ENCODE measurements at places on chromosomes 3 and 15.
A peak's percentile ranks its signal among the peaks of the same experiment; 100 is the strongest.

- no peak for DNase-seq
Observed at GRCh38 chr15:73927003-73927475, 777 bp downstream of the LOXL1 start.

GRCh38 chr15:87549296-87549695 lies 707.2 kb downstream of the NTRK3 start:
- no peak for DNase-seq

GRCh38 chr3:9248522-9249271 lies 749 bp downstream of the SRGAP3 start:
- no peak for DNase-seq

GRCh38 chr15:36301947-36302346 lies 277.5 kb upstream of the CDIN1 start:
- DNase-seq = no peak

DNA sequence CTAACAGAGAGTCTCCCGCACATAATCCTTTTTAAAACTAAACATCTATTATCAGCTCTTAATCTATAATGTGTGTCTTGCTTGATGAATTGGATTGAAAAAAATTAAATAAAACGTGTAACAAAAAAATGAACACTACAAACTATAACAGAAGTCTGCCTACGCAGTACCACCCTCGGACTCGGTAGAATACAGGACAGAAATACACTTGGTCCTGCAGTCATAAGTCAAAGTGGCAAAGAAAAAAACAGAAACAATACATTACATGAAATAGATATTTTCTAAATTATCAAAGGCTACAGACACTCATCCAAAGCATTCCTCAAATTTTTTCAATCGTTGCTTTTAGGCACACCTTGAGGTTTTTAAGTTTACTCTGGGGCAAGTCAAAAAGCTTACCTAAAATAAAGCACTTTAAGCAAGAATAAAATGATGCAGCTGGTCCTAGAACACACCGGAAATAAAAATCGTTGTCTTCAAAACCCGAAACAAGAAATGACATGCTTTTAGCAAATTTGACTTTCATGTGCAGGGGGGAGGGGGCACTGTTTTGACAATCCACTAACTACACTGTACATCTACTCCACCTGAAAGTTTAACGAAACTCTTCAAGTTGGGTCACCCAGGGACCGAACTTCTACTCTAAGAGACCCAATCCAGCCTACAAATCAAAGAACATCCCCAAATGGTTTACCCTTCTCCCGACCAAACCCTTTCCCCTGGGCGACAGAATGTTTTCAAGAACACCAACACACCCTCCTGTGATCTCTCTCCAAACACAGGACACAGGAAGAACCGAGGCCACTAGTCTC lies 1.3 kb downstream of the ADAM10 start:
- no peak for DNase-seq

- DNase-seq = no peak
Observed at GRCh38 chr3:67884345-67884744, 229.9 kb upstream of the SUCLG2 start.

DNA sequence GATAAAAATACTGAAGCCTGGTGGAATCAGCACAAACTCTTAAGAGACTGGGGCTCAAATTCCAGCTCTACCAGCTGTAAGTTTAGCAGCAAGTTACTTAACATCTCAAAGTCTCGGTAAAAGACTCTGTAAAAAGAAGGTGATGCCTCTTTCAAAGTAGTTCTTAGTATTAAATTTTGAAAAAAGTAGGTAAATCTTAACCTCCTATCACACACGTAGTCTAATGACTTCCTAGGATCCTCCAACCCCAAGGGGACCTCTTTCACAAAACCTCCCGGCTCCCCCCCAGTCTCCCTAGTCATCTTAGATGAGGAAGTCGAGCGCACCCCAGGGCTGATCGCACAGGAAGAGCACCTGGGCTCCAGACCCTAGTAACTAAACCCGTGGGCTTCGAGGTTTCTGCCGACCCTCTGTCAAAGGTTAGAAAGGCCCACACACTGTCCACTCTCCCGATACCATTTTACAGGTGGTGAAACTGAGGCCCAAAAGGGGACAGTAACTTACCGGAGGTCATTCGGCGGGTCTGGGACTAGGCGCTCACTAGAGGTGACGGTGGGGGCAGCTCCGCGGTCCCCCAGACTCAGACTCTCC lies 427 bp downstream of the MBD4 start:
- DNase-seq = peak; percentile 18

GRCh38 chr3:59937201-59937600 lies 887.4 kb upstream of the CFAP20DC start:
- DNase-seq = no peak

- no peak for DNase-seq
Observed at GRCh38 chr15:85044251-85044853, 62.7 kb downstream of the PDE8A start.

DNA sequence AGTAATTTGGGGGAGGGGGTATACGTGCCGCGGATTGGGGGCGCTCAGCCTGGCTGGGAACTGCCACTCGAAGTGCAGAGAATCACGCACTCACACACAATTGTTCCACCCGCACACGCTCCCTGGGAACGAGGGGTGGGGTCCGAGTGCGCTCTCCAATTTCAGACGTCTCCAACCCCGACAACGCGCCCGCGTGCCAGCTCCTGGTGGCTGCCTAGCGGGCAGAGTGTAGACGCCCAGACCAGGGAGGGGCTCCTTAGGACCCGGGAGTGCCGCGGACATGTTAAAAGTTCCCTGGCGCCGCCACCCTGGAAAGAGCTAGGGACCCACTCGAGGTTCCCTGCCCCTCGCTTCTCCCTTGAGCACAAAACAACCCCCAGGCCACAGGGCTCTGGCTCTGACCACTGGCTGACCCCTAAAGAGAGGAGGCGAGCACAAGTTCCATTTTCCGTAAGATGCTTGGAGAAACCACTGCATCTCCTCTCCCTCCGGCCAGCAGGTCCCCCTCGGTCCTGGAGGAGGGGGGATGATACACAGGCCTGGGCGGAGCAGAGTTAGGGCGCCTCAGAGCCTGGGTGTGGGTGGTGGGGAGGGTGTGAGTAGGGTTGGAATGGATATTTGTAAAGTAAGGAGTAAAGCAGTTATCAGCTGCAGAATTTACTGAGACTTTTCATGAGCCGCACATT lies 894 bp upstream of the ANKRD63 start:
- no peak for DNase-seq

- DNase-seq = no peak
Observed at GRCh38 chr3:58555203-58555602, 18.2 kb upstream of the ACOX2 start.

- no peak for DNase-seq
Observed at GRCh38 chr15:100926971-100927756, 8.0 kb downstream of the LRRK1 start.

DNA sequence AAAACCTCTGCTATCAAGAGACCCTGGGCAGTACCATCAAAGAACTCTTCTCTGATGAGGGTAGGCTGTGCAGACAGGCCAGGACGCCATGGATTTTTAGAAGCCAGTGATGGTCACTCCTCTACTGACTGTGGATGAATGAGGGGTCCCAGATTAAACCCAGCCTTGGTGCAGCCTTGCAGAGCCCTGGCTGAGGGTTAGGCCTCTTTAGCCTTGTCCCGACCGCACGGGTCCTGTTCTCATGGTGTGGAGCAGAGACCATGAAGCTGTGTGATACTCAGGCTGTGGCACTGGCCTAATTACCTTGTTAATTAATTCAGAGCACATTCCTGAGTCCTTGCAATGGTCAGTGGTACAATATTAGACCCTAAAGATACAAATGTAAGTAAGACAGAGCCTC lies 71.7 kb downstream of the FBN1 start:
- no peak for DNase-seq

- DNase-seq = no peak
Observed at GRCh38 chr3:195248281-195248680, 22.7 kb downstream of the XXYLT1 start.

DNA sequence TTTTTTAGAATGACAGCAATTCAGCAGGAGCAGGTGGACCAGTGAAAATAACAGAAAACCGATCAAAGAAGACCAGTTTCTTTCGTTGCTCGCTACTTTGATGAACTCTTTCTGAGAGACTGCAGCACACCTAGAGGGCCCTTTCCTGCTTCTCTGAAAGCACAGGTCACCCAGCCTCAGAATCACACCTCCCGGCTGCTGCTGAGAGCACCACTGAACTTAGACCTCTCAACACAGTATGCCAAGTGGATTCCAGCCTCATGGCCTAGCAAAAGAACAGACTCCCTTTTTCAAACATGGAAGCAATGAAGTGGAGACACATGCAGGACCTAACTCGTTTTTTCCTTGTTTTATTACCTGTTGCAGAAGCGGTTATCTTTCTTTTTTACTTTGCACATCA lies 13.9 kb upstream of the APH1B start:
- DNase-seq = no peak

DNA sequence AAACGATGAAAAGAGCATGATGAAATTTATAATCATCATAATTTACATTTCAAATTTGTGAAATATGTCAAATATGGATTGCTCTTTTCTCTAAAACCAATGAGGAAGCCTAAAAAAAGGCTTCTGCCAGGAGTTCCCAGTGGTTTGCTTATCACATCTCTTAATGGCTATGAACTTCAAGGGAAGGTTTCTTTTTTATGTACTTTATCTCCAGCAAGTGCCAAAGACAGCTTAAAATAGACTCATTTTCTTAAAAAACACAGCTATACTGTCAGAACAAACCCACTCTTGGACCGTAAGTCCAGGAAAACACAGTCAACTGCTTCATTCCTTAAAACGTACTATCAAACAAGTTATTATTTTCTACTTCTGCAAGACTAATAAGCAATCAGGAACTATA lies 80.2 kb downstream of the DLG1 start:
- no peak for DNase-seq

DNA sequence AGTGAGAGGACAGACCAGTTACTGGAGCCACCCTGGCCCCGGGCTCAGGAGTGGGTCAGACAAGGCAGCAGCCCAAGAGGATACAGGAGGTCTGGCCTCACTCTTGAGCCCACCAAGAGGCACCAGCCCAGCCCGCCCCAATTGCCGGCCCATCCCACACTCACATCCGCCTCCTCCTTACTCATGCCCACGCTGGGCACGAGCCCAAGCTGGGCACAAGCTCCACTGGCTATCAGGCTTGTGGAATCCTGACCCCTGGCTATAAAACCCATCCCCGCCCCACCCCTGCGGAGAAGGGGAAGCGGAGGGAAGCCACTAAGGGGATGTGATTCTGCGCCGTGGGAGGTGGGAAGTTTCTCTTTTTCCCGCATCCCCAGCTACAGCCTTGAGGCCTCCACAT lies 25.9 kb downstream of the ADCY5 start:
- DNase-seq = no peak

DNA sequence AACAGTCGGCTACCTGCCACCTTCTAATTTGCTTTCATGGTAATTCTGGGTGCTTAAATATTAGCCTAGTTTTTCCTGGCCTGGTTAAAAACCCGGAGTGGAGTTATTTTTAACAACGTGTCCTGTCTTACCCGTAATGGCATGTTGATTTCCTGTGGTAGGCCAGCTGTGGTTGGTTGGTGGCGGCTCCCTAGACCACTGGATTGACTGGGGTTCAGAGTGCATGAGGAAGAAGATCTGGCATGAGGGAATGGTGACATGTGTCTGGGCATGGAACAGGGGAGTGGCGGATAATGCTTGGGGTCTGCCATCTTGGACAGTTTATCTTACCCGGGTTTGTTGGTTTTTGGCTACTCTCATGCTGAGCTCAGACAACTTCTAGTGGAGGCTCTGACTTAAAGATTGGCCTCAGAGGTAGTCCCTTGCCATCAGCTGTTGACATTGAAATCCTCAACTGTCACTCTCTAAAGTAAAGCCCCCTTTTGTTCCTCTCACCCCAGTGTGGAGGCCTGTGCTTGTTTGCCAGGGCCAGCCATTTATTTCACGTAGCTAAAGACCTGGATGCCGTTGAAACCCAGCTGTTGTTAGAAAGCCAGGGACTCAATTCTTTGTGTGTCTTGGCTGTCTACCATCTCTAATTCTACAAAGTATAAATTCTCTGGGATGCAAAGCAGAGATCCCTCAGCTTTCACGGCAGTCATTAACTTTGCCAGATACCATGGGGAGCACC lies 81.6 kb downstream of the DNASE1L3 start:
- no peak for DNase-seq

- no peak for DNase-seq
Observed at GRCh38 chr15:33086500-33087121, 107.9 kb downstream of the FMN1 start.

GRCh38 chr3:171614318-171614921 lies 154.2 kb upstream of the TNIK start:
- DNase-seq = no peak

DNA sequence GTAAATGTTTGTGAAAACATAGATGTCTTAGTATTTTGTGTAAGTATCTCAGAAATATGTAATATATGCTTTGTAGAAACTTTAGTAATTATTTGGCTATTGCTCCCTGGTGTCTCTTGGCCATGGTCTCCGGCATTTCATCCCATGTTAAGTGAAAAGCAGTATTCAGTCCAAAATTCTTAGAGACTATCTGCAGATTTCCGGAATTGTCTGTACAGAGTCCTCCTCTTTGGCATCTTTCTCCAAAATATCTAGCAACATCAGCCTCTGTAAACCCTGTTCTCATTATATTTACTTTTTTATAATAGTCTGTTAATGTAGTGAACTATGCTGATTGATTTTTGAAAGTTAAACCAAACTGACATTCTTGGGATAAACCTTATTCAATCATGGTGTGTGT lies 352.7 kb downstream of the ARPP21 start:
- no peak for DNase-seq

DNA sequence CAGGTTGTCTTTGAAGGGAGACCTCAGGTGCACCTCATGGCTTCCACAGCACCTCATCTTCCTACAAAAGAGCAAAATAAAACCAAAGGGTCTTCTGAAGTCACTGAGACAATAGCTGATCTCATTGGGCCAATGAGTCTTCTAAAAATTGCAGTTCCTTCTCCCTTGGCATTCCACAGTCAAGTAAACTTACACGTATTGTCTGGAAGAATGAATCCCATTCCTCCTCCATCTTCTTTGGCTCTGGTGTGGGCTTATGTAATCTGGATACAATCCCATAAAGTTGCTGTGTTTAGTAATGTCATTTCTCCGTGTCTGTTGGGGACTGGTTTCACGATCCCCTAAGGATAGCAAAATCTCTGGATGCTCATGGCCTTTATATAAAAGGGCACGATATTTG lies 85.5 kb upstream of the CGNL1 start:
- DNase-seq = no peak

GRCh38 chr15:71291723-71292122 lies 176.5 kb downstream of the THSD4 start:
- no peak for DNase-seq

DNA sequence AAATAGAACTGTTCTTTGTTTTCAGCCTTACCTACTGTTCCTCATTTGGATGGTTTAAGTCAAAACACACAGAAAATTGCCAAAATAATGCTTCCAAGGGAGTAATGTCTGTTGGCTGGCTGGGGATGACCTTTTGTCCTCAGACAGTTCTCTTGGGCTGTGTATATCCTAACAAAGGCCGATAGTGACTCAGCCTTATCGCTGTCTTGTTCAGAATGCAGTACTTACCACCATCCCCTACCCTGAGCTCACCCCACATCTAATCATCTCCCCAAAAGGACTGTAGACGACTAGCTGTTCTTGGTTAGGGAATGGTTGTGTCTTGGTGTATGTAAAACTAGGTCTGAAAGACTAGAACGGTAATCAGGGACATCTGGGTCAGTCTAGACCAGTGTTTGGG lies 35.0 kb downstream of the RAB11A start:
- no peak for DNase-seq

Measured in stimulated activated CD8-positive, alpha-beta memory T cell treated with anti-CD3 and anti-CD28 coated beads, Interleukin-15, amount 100 ng/mL, for 24 hours (primary cell).